ENCODE measurements at places on chromosomes 1 and 21.
A peak's percentile ranks its signal among the peaks of the same experiment; 100 is the strongest.

DNA sequence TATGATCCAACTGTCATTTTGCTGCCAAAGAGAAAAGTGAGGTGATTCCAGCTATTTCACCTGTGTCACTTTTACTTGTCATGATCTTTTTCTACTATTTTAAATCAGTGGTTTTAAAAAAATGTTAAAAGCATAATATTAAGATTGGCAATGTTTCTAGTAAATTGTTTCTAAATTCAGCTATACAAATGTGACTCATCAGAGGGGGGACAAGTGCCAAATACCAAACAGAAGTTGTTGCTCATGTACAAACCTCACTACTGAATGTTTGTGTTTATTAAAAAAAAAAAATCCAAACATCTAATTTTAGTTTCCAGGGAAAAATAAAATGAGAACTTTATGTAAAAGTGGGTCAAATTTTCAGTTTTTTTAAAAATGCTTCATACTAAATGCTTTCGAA, 346.2 kb upstream of the SNX7 start:
- no peak for DNase-seq

GRCh38 chr1:3012456-3013291, 8.6 kb upstream of the ACTRT2 start:
- DNase-seq = peak; percentile 90

GRCh38 chr1:118949315-118949714, 38.8 kb downstream of the TBX15 start:
- no peak for DNase-seq

- DNase-seq = no peak
Measured at GRCh38 chr1:57492586-57493226, 68.8 kb upstream of the DAB1 start.

GRCh38 chr1:209227171-209227570, 356.3 kb upstream of the CAMK1G start:
- DNase-seq = no peak

- no peak for DNase-seq
Measured at GRCh38 chr1:205714190-205714905, 34.0 kb upstream of the SLC45A3 start.

GRCh38 chr1:182676274-182676673, 8.1 kb downstream of the RGS8 start:
- DNase-seq = no peak

- DNase-seq = no peak
Measured at GRCh38 chr21:44831227-44831860, 13.5 kb upstream of the SUMO3 start.

DNA sequence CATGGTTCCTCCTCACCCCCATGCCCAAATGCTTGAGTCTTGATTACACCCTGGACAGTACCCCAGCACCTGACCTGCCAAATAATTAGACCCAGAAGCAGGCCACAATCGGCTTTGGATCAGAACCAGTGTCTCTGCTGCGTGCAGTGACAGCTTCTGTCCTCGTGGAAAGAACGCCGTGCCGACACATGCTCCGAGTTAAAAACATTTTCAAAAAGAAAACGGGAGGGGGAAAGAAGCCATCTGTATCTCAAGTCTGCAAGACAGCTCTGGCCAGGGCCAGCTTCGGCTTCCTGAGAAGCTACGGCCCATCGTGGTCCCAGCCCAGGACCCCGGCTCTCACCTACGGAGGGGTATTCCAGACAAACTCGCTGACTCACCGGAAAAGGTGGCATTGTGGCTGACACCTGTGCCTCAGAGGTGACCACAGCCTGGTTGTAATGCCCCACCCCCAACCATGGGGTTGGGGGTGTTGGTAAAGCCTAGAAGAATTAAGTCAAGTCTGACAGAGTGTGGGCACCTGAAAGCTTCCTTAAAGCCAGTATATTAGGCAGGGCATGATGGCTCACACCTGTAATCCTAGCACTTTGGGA, 25.8 kb downstream of the SSBP3 start:
- DNase-seq = no peak

GRCh38 chr1:19330449-19331135, 18.5 kb downstream of the SLC66A1 start:
- DNase-seq = no peak

GRCh38 chr1:37391211-37392011, 83.0 kb upstream of the ZC3H12A start:
- DNase-seq = no peak

GRCh38 chr1:55560266-55560665, 345.1 kb upstream of the USP24 start:
- DNase-seq = no peak

GRCh38 chr1:35115459-35116383, 36.5 kb downstream of the ZMYM1 start:
- no peak for DNase-seq

- DNase-seq = peak; percentile 76
Measured at GRCh38 chr1:205229399-205229871, 1.7 kb downstream of the TMCC2 start.

- no peak for DNase-seq
Measured at GRCh38 chr21:29538115-29538514, 239.4 kb downstream of the BACH1 start.

- no peak for DNase-seq
Measured at GRCh38 chr1:48221122-48221521, 1.4 kb upstream of the SLC5A9 start.

GRCh38 chr1:24155011-24155782, 12.3 kb upstream of the IL22RA1 start:
- peak; percentile 56 for DNase-seq

- no peak for DNase-seq
Measured at GRCh38 chr1:39158327-39159086, 46.0 kb upstream of the MACF1 start.

GRCh38 chr1:227886503-227886961, 61.2 kb downstream of the WNT9A start:
- peak; percentile 50 for DNase-seq

DNA sequence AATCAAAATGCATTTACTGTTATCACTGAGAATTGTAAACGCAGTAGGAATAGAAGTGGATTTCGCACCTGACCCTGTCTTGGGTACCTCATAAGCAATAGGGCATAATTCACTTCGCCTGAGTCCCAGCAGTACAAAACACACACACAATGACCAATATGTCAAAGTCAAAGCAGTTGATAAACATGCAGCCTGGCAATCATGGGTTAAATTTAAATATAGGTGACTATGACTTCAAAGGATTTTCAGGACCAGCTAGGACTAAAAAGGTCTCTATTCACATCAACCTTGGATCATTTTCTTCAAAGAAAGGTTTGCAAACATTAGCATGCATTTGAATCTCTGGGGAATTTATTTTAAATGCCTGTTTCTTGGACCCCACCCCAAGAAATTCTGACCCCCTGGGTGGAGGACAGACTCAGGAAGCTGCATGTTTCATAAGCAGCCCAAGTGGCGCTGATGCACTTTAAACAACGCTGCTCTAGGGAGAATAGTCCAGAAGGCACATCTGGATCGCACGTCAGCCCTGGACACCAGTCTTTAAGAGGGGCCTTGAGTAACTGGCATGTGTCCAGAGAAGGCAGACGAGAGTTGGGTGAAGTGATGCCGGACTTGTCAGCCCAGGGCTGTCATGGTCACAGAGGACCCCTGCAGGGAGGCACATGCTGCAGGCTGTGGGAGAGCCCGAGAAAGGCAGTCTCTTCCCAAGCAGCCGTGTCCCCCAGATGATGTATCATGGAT, 55.7 kb upstream of the EFHD2 start:
- DNase-seq = no peak

GRCh38 chr1:47785561-47786271, 211.5 kb downstream of the TRABD2B start:
- no peak for DNase-seq

- no peak for DNase-seq
Measured at GRCh38 chr1:221753828-221754188, 11.9 kb upstream of the DUSP10 start.

GRCh38 chr1:159098596-159098995, 22.0 kb upstream of the AIM2 start:
- no peak for DNase-seq

GRCh38 chr1:87119541-87120140, 205.2 kb downstream of the HS2ST1 start:
- no peak for DNase-seq

- no peak for DNase-seq
Measured at GRCh38 chr1:206666954-206667665, 17.6 kb upstream of the MAPKAPK2 start.

Measured in activated CD8-positive, alpha-beta memory T cell treated with anti-CD3 and anti-CD28 coated beads, Interleukin-2, amount 50 U/mL, for 48 hours (primary cell).